ENCODE measurements at places on chromosomes 12 and 14.

- no peak for DNase-seq
Measured at GRCh38 chr12:22332202-22332601, 2.3 kb downstream of the ST8SIA1 start.

GRCh38 chr12:20409607-20410377 lies 41.5 kb downstream of the PDE3A start:
- no peak for DNase-seq

- no peak for DNase-seq
Measured at GRCh38 chr14:22422238-22422637, 166.8 kb downstream of the DAD1 start.

GRCh38 chr12:27064397-27065342 lies 17.7 kb downstream of the C12orf71 start:
- no peak for DNase-seq

- DNase-seq = no peak
Measured at GRCh38 chr12:39235990-39236767, 206.7 kb downstream of the KIF21A start.

DNA sequence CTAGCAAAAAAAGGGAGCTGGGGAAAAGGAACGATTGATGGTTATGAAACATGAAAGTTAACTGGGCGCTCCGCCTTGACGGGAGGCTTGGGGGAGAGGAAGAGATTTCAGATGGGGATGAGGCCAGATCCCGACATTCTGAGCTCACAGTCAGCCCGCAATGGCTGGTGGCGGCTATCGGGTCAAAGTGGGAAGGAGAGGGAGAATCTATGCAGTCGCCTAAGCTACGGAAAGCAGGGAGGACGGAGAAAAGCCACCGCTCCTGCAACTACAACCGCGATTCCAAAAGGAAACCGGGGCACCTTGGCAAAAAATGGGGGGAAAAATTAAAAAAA lies 502 bp downstream of the MPHOSPH9 start:
- no peak for DNase-seq

GRCh38 chr12:16345105-16345504 lies 2.3 kb upstream of the MGST1 start:
- DNase-seq = no peak

DNA sequence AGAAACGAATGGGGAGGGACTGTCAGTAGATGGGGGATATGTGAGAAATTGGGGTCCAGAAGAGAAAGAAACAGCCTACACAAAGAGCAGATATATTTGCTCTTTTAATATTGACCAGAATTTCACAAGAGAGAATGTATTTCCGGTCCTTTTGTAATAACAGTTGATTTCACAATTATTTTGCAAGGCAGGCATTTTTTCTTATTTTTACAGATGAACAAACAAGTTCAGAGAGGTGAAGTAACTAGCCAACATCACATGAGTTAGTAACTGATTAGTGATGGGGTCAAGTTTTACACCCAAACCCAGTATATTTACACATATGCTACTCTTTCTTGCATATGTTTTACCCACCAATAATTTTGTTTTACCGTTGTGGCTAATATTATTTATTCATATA lies 188.2 kb downstream of the NAV3 start:
- no peak for DNase-seq

- DNase-seq = no peak
Measured at GRCh38 chr12:98275131-98275475, 240.3 kb upstream of the TMPO start.

DNA sequence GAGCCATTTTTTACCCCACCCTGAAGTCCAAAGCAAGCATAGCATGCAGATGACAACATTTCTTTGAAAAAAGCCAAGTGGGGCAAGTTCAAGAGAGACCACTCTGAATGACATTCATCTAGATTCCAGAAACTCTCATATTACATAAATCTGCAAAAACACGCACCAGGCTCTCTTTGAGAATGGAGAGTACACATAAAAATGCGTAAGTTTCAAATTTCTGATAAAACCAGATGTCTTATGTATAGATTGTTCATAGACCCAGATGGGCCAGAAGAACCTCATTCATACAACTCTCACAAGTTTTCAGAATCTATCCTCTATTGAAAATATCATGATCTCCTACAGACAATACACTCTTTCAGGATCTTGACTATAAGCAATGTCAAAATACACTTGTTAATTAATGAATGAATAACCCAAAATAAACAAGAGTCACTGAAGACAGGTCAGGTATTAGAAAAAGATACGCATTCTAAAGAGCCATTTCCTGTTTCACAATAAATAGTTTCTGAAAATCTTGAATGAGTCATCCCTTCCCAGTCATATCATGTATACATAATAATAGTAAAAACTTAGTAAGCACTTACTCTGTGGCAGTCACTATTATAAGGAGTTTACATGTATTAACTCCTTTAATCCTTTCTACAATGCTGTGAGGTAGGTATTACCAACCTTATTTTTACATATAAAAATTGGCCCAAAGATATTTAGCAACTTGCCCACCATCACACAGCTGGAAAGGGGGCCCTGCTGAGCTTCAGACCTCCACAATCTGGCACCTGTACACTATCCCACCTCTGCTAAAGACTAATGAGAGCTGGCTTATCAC lies 72.0 kb downstream of the PPP2R5E start:
- no peak for DNase-seq

GRCh38 chr12:71243370-71243769 lies 85.6 kb upstream of the TSPAN8 start:
- no peak for DNase-seq

Measured in endothelial cell (in vitro differentiated cells).